ENCODE measurements at places on chromosomes 3 and 15. TPM values are rescaled to one million over a fixed set of nuclear protein-coding genes. Genes with fewer than 3 reads are reported as not detected.

The DNAH12 gene
- 0.06 TPM for total RNA-seq

The SAMD7 gene
- total RNA-seq = not detected

The XPC gene
- total RNA-seq = 24.8 TPM

The EDEM1 gene
- 47.8 TPM for total RNA-seq

The C3orf20 gene
- total RNA-seq = 0.16 TPM

The CHCHD6 gene
- total RNA-seq = 10.9 TPM

The SCN5A gene
- total RNA-seq = 0.58 TPM

The TNNC1 gene
- total RNA-seq = not detected

GRCh38 chr3:5974630-5975322, 787.3 kb downstream of the EDEM1 start:
- DNase-seq = no peak

DNA sequence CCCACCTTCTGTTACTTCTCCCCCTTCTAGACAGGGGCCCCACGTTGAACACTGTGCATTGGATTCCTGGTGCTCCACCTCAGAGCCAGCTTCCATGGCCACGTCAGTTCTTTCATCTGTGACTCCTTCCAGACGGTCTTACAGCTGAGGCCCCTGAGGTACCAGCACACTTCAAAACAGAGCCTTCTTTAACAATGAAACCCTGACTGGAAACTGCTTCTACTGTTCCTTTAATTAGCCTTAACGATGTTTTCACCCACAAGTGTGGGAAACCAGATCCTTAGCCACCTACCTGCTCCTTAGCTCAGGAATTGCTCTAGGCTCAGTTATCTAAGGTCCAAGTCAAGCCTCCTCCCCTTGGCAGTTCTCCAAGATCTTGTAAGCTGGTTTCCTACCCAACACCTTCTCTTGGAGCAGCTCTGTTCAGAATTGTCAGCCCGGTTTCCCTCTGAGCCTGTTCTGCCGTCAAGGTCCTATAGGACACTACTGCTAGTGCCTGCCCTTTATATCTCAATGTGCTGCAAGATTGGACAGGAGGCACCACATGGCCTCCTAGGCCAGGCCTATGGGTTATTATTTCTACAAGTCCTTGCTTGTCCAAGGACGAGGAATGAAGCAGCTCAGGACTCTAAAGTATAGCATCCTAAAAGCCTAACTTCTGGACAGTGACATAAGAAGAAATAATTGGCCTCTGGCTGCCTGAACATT, 80.7 kb downstream of the FMN1 start:
- DNase-seq = no peak

GRCh38 chr3:186070550-186070949, 38.3 kb downstream of the ETV5 start:
- DNase-seq = no peak

DNA sequence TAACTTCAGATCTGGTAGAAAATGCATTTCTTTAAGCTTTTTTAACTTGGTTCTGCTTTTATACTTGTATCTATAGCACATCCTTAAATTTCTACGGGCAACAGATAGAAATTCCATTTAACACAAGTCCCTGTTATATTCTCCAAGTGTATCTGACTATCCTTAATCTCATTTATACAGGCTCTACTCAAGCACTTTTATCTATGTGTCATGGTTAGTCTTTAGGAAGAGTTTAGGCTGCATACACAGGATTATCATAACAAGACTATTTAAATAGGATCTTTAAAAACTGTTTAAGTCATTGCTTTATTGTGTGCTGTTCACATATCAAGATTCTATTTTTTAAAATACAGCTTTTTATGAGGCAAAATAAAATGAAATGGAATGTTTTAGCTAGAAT, 52.7 kb downstream of the SETD5 start:
- DNase-seq = no peak

DNA sequence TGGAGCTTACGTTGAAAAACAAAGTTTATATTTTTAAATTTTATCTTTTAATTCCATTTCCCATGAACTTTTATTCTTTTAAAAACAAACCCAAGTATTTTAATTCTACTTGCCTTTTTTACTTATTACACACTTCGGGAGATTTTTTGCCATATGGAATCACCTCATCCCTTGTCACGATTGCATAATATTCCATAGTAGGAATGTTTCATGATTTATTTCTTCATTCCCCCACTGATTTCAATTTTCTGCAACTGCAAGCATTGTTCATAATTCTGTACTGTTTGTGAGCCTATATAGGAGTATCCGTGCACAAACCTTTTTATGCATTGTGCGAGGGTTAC, 574 bp upstream of the SLC25A36 start:
- no peak for DNase-seq

GRCh38 chr3:175590745-175591144, 731.6 kb downstream of the NAALADL2 start:
- no peak for DNase-seq

DNA sequence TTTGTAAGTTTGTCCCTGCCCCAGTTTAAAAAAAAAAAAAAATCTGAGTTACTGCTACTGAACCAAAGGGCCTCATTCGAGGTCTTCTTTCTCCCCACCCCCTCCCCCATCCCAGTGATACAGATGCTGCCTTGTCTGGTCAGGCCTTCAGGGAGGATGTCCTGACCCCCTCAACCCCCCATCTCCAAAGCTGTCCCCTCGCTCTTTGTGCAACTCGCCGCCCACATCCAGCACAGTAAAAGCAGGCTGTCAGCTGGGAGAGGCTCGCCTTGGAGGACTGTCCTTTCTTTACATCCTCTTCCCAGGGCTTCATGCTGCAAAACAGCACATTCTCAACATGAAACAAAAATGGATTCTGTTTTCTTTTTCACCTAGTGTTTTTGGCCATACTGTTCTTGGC, 133.4 kb downstream of the VGLL4 start:
- no peak for DNase-seq

GRCh38 chr3:112043621-112044201, 9.2 kb downstream of the TMPRSS7 start:
- DNase-seq = no peak

GRCh38 chr3:148816427-148816826, 11.2 kb upstream of the CPB1 start:
- DNase-seq = no peak

DNA sequence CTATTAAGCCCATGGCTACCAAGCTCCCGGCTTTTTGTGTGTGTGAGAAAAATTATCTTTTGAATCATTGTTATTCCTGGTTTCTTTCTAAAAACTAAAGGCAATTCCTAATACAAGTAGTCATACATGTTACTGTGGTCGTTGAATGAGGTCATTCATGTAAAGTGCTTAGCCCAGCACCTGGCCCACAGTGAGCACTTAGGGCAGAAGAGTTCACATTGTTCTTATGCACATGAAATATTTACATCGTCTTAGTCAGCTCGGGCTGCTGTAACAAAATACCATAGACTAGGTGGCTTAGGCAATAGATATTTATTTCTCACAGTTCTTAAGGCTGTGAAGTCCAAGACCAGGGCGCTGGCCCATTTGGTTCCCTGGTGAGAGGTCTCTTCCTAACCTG, 216.1 kb downstream of the SHQ1 start:
- no peak for DNase-seq

GRCh38 chr3:31213869-31214486, 318.7 kb upstream of the STT3B start:
- no peak for DNase-seq

DNA sequence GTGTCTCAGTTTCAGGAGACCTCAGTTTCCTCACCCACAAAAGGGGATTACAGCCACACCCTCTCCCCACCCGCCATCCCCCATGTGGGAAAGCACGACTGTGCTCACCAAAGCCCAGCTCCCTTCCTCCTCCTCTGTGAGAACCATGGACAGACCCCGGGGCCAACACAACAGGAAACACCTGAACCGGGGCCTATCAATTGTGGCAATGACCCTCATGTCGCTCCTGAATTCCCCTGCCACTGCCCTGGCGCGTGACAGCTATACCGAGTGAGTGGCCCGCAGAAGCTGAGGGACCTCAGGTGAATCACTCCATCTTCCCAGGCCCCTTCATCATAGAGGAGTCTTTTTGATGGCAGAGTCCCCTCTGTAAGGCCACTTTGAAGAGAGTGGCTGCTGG, 28.6 kb downstream of the PLEKHO2 start:
- no peak for DNase-seq

DNA sequence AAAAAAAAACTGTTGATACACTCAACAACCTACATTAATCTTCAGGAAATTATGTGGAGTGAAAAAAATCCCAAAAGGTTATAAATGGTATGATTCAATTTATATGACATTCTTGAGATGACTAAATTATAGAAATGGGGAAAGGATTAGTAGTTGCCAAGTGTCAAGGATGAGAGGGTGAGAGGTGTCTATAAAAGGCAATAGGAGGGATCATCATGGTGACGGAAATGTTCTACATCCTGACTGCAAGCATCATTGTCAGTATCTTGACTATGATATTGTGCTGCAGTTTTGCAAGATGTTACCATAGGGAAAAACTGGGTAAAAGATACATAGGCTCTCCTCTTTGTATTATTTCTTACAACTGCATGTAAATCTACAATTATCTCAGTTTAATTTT, 125.6 kb downstream of the FRMD5 start:
- DNase-seq = no peak

GRCh38 chr3:27721717-27722564, at the start of gene EOMES:
TSS of gene EOMES (minus strand) at chr3:27722323. CDS start at chr3:27722294, 29 bp downstream.
- no peak for DNase-seq

DNA sequence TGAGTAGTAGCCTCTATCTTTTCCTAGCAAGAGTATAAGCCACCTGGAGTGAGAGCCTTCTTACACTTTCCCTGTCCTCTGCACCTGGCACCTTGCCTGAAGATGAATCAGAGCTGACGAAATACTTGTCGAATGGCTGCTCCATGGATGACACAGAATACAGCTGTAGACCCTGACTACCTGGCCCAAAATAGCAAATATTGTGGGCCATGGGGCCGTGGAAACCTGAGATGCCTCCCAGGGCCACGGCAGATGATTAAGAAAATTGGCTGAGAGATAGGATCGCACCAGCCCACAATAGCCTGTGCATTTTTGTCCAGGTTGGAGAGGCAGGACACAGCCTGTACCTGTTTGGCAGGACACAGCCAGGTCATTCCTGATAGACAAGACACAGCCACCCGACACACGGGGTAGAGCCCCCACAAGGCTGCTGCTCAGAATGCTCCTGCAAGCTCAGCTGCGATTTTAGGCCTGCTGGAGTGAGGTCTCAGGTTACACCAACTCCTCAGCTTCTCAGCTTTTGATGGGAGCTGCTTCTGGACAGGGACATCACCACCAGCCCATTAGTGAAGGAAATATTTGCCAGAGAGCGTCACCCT, 22.9 kb upstream of the TPM1 start:
- no peak for DNase-seq

- no peak for DNase-seq
Measured at GRCh38 chr15:92676561-92676960, 21.0 kb upstream of the FAM174B start.

GRCh38 chr15:87477737-87478686, 778.5 kb downstream of the NTRK3 start:
- DNase-seq = no peak

DNA sequence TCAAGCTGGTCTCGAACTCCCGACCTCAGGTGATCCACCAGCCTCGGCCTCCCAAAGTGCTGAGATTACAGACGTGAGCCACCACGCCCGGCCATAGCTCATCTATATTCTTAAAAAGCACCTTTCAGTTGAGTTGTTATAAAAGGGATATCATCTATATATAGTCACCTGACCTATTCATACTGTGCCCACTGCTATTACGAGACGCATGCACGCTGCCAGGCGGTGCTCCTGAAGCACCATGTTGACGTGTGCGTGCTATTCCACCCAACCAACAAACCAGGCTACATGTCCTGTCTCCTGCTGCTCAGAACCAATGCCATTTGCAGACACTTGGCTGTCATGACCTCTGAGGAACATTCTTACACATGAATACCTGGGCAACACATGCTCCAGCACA, 17.6 kb downstream of the CYFIP1 start:
- no peak for DNase-seq

All from mesenteric fat pad (tissue), 1 donor.